Ascending aorta (tissue), 2 donors: ENCODE measurements at places on chromosomes 12 and 14. TPM values are rescaled to one million over a fixed set of nuclear protein-coding genes. Genes with fewer than 3 reads are reported as not detected.

The VRTN gene
- total RNA-seq: not detected

- DNase-seq: no peak
These were observed at the start of gene IKZF4 for GRCh38 chr12:56020423-56021184. Gene IKZF4, plus strand, starts transcription at chr12:56021043. Its CDS starts 451 bp downstream, at chr12:56021494.

DNA sequence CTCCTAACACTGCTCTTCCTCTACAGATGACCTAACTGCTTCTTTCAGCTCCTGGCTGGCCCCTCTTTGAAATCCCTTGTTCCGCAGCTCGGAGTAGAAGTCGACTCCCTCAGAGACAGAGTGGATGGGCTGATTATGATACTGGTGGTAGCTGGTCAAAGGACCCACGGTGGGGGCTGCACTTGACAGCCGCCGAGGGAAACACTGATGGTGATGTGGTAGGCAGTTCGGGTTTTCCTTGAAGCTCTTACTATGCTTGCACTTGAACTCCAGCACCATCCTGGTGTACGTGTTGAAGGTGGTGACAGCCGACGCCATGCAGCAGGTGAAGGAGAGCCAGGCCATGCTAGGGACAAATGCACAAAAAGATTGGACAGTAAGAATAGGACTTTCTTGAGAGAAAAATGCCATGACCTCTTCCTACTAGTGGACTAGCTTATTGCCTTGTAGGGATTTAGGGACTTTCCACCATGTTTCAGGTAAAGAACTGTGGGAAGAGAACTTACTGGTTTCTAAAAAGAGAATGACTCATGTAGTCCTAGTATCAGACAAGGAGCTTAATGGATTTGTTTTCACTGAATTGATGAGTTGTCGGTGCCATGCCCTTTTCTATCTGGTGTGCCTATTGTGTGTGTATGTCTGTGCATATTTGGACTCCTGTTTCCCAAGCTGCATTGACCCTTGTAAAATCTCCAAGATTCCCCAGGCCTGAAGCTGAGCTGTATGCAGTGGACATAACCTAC lies 18.4 kb downstream of the GSG1 start:
- no peak for DNase-seq

- no peak for DNase-seq
These were observed 41.1 kb downstream of the ACSM4 start for GRCh38 chr12:7344833-7345606.
